ENCODE measurements at places on chromosomes 16 and 17.

DNA sequence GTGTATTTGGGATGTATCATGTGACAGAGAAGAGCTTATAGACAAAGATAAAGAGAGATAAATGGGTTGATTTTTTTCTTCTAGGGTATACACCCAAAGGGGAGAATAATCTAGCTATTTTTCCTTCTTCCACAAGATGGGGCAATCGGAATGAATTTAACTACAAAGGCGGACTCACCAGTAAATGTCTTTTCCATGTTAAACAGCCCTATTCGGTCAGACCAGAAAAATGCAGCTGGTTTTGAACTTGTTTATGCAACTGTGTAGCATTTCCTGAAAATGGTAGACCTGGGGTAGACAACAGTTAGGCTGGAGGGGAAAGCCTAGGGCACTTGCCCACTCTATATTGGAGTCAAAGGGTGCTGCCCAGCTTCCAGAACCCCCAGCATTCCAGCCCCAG lies 477.1 kb downstream of the TOX3 start:
- DNase-seq = no peak

GRCh38 chr17:76826330-76827068 lies 41.7 kb upstream of the MGAT5B start:
- DNase-seq = peak; percentile 18

GRCh38 chr17:29145289-29146073 lies 34.7 kb downstream of the MYO18A start:
- DNase-seq = peak; percentile 79

- no peak for DNase-seq
Measured at GRCh38 chr16:79182616-79183015, 417.9 kb downstream of the MAF start.

GRCh38 chr17:27402943-27403342 lies 53.3 kb upstream of the KSR1 start:
- DNase-seq = no peak

- DNase-seq = no peak
Measured at GRCh38 chr17:29177871-29178749, 2.1 kb downstream of the MYO18A start.

DNA sequence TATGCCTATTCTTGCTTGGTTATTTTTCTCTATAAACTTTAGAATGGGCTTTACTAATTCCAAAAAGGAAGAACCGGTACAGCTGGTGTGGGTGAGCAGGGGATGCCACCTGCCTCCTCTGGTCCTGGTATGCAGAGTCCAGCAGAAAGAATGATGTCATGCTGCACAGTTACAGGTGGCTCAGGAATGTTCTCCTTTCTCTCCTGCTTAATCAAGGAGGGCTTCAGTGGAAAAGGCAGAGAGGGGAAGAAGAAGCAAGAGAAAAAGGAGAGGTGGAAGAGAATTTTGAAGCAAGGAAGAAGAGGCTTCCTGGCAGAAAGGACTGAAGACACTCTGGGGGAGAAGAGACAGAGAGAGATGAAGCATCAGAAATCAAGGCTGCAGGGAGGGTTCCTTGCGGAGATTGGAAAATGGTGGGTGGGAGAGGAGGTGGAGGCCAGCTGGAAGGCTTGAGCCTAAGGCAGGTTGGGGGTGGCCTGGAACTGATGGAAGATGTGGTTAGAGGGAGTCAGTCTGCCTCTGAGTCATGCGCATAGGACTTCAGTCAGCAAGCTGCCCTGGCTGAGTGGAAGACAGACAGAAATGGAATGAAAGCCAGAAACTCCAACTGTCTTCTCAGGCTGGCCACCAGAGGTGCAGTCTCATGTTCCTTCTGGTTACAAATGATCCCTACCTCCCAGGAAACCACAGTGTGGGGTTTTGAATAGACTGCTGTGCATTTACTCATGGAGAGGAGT lies 64.6 kb upstream of the CRHR1 start:
- DNase-seq = no peak

DNA sequence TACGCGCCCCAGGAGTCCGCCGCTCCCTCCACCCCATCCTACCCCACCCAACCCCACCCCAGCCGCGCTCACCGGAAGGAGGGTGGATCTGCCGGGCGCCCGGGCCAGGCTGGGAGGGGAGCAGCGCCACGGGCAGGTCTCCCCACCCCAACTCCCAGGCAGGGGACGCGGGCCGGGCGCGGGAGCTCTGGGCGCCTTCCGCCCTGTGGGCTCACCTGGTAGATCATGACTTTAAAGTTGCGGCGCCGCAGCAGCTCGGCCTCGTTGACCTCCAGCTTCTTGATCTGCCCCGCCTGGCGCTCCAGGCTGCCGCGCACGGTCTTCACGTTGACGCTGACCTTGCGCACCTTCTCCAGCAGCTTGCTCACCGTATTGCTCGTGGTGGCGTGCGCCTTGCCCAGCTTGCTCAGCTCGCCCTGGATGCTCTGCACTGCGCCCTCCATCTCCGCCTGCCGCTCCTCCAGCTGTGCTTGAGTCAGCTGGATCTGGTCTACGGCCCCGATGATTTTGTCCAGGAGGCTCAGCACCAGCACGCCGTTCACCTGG lies 571 bp downstream of the CAVIN1 start:
- peak; percentile 24 for DNase-seq

DNA sequence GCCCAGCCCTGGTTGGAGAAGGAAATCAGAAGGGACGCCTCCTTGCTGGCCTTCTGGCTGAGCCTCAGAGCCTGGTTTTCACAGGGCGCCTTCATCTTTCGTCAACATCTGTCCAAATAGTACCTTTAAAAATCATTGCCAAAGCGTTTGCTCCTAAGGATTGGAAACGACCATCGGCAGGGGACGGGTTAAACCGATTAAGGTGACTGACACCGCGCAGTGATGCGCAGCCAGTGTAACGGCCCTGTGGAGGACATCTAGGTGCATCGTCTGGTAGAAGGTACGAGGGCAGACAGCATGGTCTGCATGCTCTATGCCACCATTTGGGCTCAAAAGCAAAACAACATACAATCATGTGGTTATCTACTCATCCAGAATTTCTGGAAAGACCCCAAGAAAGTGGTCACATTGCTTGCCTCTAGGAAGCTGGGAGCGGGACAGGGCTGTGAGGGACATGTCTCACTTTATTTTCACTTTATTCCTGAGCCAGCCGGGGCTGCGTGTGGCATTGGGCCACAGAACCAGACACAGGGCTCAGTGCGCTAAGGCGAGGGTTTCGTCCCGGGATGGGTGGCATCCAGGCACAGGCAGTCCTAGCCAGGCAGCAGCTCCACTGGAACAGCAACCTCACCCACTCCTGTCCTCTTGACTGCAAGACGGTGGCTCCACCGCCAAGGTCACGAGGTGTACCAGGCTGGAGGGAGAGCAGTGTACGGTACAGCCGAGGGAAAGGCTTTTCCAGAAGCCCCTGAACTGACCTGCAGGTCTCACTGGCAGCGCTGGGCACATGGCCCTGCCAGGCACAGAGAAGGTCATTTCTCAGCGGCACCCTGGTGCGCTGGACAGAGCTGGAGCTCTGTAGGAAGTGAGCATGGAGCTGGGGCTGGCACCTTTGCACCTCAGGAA lies 40.9 kb upstream of the JPH3 start:
- DNase-seq = no peak

DNA sequence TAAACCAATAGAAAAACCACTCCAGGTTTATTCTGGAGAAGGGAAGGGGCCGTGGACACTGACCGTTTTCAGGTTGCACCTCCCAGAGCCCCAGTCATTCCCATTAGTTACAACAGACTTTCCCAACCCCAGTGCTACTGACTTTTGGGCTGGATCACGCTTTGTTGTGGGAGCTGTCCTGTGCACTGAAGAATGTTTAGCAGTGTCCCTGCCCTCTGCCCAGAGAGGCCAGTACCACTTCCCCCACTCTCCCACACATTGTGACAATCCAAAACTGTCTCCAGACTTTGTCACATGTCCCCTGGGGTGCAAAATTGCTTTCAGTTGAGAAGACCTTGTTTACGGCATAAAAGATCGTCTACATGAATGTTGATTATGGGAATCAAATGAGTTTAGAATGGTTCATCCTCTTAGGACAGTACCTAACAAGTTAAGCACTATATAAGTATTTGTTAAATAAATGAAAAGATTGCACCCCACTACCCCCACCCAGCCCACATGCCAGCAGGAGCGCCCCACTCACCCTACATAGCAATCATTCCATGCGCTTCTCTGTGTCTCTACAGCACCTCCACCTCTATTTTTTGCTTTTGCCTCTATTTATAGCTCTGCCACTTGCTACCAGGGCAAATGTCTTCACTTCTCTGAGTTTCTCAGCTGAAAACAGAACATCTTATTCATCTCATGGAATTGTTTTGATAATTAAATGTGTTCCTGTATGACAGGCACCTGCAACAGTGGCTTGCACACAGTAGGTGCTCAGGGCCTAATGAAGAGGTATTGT lies 104.9 kb downstream of the AXIN2 start:
- DNase-seq = no peak

GRCh38 chr17:58229881-58230280 lies 8.5 kb upstream of the LPO start:
- DNase-seq = no peak

DNA sequence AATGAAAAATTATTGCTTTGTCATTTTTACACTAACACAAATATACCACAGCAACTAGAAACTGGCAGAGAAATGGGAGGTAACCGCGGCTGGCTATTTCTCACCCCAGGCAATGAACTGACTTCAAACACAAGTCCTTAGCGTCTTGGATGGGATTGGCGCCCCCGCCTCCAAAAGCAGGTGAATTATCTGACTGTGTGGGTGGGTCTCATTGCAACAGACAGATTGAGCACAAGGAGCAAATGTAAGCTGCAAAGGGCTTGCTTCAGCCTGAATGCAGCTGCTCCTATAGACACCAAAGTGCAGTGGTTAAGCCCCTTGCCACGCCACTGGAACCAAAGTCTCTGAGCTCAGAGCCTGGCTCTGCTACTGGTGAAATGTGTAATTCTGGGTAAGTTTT lies 225.0 kb downstream of the XYLT1 start:
- DNase-seq = no peak

GRCh38 chr17:1783271-1783670 lies 21.4 kb downstream of the SERPINF1 start:
- DNase-seq = no peak

DNA sequence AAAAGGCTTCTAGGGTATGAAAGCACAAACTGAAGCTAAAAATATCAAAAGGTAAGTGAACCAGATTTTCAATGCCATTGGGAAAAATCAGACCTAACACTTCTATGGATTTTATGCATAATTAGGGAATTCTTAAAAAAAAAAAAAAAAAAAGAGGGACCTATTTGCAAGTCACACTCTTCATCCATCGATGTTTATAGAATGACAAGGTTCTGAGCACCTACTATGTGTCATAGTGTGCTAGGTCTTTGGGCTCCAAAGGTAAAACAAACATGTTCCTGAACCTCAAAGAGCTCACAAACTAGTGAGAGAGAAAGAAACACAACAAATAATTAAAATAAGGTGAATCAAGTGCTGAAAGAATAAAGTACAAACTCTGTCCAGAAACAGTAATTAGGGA lies 1.9 kb downstream of the HEATR6 start:
- DNase-seq = no peak

DNA sequence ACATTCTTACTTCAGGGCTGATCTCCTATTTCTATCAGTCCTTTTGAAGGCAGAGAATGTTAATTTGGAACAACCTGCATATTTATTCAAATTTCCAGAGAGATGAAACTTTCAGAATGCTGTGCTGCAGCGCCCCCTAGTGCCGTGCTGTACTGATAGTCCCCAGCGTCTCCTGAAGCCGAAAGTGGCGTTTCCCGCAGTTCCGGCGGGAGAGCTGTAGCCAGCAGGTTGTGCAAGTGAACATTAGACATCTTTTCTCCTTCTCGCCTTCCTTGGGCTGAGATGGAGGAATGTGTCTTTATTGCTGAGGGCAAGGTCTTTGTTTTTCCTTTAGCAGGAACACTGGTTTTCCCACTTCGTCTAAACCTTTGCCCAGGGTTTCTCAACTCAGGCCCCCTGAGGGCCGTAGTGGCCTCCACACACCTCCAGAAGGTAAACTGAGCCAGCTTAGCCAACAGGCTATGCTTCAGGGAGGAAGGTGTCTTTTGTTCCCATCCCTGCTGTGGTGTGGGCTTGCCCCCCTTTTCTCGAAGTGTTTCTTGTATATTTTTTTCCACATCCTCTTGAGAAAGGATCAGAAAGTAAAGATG lies 26.4 kb downstream of the USP10 start:
- peak; percentile 84 for DNase-seq
